ENCODE measurements at places on chromosomes 7 and 10.
A peak's percentile ranks its signal among the peaks of the same experiment; 100 is the strongest.

- no peak for DNase-seq
Observed at GRCh38 chr10:84405662-84406061, 77.3 kb downstream of the CCSER2 start.

DNA sequence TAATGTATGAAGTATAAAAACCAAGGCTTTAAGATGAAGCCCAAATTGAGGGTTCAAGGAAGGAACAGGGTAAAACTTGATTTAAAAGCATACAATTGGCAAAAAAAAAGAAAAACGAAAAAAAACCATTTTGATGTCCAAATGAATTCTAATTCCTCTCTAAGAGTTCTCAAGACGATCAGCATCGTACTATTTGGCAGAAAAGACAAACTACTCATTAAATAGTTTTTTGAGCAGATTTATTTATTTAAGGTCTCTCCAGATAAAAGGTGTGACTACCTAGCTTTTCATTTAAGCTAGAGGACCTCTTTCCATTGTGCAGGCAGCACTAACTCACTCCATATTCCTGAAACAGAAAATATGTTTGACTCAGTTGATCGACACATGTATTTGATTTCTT is 245.0 kb downstream of the KIAA1217 start:
- no peak for DNase-seq

DNA sequence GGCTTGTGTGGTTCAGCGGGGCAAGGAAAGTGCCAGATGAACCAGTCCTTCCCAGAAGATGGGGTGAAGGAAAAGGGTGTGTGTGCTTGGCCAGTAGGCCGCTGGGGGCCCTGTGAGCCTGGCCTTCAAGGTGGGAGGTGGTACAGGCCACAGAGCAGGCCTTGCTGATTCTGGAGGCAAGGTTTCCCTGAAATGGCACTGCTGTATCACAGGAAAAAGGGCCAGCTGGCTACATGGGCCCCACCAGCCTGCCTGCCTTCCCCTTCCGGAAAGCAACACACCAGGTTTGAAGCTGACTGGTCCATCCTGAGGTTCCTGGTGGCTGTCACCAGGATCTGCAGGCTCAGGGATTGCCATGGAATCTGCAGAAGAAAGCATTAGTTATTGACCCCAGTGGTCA is 12.5 kb downstream of the MMRN2 start:
- DNase-seq = no peak

GRCh38 chr10:104336821-104337467 is 1.3 kb downstream of the ITPRIP start:
- no peak for DNase-seq

DNA sequence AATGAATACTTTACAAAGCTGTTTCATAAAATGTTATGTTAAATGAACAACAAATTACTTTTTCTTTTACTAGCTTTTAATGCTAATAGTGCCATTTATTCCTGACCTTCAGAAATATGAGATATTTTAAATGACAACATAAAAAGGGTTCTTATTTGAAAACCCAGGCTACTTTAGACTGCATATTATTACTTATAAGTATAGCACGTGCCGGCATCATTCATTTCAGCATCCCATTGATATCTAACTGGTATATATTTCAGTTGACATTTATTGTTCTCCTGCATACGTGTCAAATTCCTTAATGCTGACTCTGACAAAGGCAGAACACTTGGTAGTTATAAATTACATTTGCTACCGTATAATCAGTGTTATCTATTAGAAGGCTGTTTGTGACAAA is 35.3 kb downstream of the PNLIPRP2 start:
- DNase-seq = no peak

- DNase-seq = no peak
Observed at GRCh38 chr10:18666810-18667209, 7.6 kb downstream of the ARL5B start.

GRCh38 chr10:84214046-84214572 is 11.2 kb downstream of the LRIT2 start:
- no peak for DNase-seq

- DNase-seq = peak; percentile 72
Observed at GRCh38 chr7:150368884-150369747, 494 bp downstream of the REPIN1 start.

DNA sequence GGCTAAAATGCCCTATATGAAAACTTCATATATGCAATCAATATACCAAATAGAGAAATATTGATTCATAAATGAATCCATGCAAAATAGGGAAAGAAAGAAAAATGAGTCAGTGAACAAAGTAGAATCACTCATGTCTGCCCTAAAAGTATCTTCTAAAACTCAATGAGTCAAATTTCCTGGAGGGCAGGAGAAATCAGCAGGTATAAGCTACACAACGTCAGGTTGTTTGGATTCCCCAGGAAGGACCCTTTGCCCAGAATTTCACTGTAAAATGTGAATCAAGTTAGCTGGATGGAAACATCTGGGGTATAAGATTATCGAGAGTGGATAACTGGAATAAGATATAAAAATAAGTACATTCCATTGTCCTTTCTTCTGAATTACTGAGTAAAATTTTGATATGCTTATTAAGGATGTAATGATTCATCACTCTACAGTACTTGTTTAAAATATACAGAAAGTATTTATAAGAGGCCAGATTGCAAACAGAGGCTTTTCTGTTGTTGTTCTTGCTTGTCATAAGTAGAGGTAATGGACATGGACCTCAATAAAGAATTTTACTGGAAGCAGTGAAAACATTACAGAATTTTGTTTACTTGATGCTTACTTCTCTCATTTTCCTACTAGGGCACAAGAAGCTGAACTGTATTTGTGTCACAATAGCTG is 99.0 kb downstream of the AGMO start:
- DNase-seq = no peak

DNA sequence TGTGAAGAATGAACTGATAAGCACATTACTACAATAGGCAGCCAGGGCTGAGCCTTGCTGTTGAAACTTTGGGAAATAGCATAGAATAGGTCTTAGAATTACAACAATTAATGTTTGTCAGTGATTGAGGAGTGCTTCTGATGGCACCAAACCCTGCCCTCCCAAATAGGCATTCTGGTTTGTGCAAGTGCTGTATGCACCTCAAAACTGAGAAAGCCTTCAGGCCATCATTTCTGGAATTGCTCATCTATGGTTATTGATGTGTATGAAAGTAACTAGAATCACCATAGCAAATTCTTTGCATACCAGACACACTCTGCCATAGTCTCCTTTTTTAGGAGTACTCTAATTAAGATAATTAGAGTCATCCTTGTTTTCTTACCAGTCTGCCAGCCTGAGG is 585.0 kb upstream of the MBL2 start:
- no peak for DNase-seq

DNA sequence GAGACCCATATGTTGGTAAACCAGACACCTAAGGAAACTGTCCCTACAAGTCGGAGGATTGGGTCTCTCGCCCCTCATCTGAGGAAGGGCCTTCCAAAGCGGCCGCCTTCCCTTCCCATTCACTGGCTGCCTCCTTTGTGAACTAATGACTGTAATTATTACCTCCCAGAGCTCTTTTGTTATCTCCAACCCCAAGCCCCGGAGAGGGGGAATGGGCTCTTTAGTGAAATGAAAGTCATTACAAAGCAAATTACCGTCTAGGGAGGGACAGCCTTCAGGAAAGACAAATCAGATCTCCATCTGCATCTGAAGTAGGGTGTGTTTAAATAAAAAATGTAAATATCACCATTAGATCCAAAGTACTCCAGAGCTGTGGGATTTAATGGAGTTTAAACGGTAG is 2.6 kb upstream of the GAD2 start:
- DNase-seq = peak; percentile 45

GRCh38 chr10:78250313-78251015 is 216.8 kb downstream of the RPS24 start:
- DNase-seq = no peak

DNA sequence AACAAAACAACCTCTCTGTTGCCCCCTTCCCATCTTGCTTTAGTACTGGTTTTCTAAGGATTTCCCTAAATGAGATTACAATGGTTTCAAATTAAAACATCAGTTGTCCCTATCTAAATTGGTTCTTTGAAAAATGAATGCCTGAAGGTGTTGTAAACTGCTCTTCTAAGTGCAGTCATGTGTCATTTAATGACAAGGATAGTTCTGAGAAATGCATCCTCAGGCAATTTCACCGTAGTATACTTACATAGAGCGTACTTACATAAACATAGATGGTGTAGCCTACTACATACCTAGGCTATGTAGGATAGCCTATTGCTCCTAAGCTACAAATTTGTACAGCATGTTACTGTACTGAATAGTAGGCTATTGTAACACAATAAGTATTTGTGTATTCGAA is 278.1 kb downstream of the MAGI2 start:
- no peak for DNase-seq

GRCh38 chr10:129771024-129771423 is 193.1 kb downstream of the EBF3 start:
- DNase-seq = no peak

DNA sequence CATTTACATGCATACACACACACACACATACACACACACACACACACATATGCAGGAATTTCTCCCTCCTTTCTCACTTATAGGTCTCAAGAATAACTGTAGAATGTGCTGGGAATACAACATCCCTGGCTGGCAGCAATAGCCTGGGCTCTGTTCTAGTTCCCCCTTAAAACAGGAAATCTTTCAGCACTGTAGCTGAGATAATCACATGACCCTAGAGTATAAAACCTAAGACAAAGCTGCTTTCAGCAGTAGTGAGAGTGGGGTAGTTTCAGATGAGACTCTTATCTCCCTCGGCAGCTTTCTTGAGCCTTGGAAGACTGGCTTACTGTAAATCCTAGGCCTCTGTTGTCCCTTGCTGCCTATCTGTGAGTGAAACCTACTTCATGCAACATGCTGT is 137.4 kb upstream of the AKR1E2 start:
- no peak for DNase-seq

DNA sequence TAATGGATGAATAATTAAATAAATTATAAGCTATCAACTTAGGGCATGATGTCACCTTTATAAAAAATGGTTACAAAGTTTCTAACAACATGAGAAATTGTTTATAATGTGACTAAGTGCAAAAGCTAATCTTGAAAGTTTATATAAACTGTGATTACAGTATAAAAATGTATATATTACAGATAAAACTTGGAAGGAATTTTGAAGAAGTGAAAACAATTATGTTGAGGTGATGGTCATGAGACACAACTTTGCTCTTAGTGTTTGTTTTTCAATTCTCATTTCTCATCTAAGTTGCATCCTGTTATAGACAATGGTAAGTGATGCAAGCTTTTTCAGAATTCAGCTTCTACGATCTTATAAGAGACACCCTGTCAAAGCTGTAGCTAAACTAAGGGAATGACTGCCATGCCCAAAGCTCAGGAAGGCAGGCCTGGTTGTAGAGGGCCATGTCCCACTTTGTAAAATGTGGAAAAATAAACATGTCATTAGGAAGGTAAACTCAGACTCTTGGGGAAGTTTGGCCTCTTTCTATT is 23.9 kb downstream of the MACC1 start:
- DNase-seq = no peak

- DNase-seq = no peak
Observed at GRCh38 chr10:109932391-109932790, 9.1 kb upstream of the XPNPEP1 start.

- no peak for DNase-seq
Observed at GRCh38 chr7:29565634-29565981, 2.0 kb downstream of the PRR15 start.

DNA sequence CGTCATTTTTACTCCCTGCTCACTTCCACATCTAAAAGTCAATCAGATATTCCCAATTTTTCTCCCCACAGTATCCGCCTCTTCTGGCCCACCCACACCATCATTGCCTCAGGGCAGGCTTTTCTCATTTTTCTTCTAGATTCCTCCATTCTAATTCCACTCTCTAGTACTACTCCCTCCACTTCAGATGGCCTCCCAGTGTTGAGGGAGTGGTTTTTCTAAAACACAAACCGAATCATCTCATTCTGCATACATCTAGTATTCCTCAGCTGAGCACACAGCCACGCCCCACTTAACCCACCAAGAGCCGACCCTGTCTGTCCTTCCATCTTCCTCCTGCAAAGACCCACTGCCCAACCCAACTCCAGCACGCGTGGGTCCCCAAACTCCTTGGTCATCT is 314.9 kb upstream of the NPVF start:
- no peak for DNase-seq

- no peak for DNase-seq
Observed at GRCh38 chr7:71905821-71906220, 506.3 kb downstream of the CALN1 start.

DNA sequence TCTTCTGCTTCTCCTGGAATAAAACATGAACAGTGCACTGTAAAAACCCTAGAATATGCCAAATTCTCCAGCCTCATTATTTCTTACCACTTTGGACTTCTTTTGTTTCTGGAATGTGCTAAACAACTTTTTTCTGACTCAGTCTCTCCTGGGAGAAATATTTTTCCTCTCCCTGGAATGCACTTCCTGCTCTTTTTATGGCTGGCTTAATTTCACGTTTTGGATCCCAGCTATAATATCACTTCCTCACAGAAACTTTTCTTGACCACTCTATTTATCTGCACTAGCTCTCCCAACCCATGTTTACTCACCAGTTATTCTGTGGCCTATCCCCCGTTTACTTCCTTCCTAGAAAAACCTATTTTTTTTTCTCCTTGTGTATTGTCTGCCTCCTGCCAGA is 26.7 kb downstream of the ABCB5 start:
- no peak for DNase-seq

GRCh38 chr10:86665218-86665607 is 3.1 kb upstream of the LDB3 start:
- DNase-seq = no peak

- no peak for DNase-seq
Observed at GRCh38 chr10:127069436-127069835, 127.0 kb downstream of the INSYN2A start.

GRCh38 chr10:74223755-74224529 is 72.9 kb downstream of the ADK start:
- DNase-seq = no peak

DNA sequence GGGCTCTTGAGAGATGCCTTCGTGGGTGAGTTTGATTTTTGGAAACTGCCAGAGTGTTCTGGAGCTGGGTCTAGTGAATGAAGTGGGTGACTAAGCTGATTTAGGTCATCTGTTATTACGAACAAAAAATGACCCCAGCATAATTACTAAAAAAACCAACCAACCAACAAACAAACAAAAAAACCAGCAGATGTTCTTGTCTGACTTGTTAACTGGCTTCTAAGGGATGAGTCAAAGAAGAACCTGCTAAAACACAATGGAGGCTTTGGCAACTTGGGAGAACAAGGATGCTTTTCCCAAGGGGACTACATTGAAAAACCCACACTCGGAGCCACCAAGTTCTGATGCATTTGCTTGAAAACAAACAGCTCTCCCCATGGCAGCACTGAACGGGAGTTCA is 11.5 kb downstream of the TACR2 start:
- DNase-seq = no peak

- no peak for DNase-seq
Observed at GRCh38 chr7:42548816-42549611, 312.0 kb upstream of the GLI3 start.
